ENCODE measurements at places on chromosomes 6 and 20. TPM values are rescaled to one million over a fixed set of nuclear protein-coding genes. Genes with fewer than 3 reads are reported as not detected.

DNA sequence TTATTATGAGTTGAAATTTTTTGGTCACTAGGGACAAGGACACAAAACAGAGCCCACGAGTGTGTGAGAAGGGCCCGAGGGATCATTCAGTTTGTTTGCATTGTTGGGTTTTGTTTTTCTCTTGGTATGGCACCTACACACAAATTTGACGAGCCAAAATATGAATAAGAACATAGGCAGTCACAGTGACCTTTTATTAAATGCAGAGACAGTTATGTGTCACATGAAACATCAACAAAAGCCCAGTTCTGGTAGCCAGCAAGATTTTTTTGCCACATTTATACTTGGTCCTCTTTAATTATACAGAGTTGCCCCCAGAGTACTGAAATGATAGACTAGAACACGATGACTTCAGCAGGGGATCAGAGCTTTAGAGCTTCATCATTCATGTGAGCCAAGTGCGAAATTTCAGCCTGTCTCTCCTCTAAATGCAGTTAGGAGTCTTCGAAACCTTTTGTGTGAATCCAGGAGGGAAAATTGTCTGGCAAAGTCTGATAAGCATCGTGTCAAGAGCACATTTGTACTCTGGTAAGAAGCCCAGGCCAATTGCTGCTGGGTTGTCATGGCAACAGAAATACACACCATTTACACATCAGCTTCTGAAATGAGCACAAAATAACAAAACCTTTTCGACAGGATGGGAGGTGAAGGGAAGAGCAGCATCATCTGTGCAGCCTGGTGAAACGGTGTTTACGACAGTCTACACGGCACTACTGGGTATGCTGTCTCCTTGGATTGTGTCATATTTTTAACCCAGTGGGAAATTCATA, 79.2 kb upstream of the RIPOR2 start:
- peak; percentile 71 for DNase-seq

DNA sequence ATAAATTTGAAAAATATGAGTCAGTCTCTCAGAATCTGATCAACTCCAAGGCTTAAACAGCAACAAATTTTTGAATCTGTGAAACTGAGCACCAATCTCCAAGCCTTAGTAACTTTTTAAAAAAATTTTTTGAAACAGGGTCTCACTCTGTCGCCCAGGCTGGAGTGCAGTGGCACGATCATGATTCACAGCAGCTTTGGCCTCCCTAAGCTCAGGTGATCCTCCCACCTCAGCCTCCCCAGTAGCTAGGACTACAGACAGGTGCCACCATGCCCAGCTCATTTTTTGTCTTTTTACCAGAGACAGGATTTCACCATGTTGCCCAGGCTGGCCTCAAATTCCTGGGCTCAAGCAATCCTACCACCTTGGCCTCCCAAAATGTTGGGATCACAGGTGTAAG, 207.9 kb upstream of the TCF21 start:
- DNase-seq = no peak

DNA sequence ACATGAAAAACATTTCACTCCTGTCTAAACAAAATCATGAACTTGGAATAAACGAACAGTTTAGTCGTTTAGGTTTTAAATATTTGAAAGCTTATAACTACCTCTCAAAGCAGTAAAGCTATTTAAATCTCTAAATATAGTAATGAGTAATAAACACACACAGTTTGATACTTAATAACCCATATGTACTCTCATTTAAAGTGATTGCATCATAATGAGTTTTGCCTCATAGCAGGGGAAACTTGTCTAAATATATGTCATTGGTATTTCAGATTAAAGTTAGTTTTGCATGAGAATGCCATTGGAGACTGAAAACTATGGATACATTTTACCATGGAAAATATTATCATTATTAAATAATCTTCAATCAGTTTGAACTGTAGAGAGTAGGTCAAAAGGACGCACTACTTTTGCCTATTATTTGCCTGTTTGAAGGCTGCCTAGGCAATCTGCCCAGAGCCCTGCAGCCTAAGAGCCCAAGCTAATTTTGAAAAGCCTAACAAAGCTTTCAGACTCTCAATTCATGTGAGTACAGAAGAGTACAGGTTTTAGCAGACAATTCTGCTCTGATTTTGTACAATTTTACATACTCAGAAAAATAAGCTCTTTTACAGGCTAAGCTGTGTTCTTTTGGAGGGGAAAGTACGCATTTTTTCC, 632.8 kb downstream of the HACE1 start:
- DNase-seq = no peak

- DNase-seq = no peak
Measured at GRCh38 chr6:22053391-22053997, 243.3 kb downstream of the PRL start.

- DNase-seq = no peak
Measured at GRCh38 chr20:57507477-57507876, 17.5 kb downstream of the CTCFL start.

Gene ZBTB12
- polyA plus RNA-seq = 10.9 TPM

- DNase-seq = peak; percentile 7
Measured at GRCh38 chr6:121652726-121653623, 217.5 kb downstream of the GJA1 start.

DNA sequence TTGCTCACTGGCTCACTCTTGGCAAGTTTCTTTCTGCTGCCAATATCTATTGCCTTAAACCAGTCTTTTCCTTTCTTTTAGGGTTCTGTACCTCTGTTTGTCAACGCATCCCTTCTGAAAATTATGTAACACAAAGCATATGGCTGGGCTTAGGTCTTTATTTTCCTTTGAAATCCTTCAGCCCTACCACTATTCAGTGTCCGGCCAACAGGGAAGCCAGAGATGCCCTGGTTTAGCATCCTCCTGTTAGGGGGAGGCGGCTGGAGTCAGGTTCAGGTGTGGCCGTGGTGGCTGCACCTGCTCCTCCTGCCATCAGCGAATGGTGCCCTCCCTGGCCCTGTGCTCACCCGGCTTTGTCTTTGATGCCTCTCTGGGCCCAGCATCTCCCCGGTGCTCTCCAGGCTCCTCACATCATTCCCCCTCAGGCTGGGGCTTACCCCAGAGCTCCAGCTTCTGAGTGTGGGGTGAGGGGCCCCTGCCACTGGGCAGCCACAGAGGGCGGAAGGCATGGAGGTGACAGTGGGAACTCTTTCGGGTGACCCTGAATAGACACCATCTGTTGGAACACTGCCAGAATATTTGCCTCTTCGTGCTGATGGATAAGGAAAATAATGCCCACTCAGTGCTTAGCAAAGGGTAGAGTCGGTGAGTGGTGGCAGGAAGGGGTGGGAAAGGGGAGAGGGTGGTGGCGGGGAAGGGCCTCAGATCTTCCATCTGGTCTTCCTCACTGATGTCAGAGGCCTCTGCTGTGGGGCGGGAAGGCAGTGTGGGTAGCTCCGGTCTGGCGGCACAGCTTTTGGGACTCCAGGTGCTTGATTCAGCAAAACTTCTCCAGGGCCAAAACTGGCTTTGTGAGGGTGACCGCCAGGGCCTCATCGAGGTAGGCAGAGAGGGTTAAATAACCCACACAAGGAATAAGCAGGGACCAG, 97.2 kb downstream of the DACT2 start:
- no peak for DNase-seq

- no peak for DNase-seq
Measured at GRCh38 chr6:44138717-44139350, 11.5 kb downstream of the TMEM63B start.

GRCh38 chr6:149534742-149535141, 11.1 kb downstream of the PPIL4 start:
- DNase-seq = no peak

DNA sequence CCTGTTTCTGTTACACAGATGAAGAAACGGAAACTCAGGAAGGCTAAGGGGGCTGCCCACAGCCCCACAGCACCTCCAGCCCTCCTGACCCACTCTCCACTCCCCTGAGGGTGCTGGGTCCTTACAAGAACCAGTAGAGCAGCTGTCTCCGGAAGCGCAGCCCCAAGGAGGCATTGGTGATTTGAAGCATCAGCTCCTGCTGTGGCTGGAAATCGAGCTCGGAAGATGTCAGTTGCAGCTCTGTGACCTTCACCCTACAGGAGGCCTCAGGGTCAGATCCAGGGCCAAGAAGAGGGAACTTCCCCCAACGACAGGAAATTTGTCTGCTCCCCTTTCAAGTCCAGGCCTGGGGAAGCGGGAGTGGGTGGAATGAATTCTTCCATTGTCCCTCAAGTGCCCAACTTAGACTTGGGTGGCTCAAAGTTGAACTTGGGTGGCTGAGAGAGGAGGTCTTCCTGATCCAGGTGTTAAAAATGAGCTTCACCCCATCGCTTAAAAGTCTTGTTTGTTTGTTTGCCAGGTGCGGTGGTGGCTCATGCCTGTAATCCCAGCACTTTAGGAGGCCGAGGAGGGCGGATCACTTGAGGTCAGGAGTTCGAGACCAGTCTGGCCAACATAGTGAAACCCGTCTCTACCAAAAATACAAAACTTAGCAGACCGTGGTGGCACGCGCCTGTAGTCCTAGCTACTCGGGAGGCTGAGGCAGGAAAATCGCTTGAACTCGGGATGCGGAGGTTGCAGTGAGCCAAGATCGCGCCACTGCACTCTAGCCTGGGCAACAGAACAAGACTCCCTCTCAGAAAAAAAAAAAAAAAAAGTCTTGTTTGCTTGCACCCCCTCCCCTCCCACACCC, 1.9 kb downstream of the PLTP start:
- DNase-seq = no peak

GRCh38 chr6:133205304-133205703, 35.9 kb upstream of the EYA4 start:
- DNase-seq = no peak

DNA sequence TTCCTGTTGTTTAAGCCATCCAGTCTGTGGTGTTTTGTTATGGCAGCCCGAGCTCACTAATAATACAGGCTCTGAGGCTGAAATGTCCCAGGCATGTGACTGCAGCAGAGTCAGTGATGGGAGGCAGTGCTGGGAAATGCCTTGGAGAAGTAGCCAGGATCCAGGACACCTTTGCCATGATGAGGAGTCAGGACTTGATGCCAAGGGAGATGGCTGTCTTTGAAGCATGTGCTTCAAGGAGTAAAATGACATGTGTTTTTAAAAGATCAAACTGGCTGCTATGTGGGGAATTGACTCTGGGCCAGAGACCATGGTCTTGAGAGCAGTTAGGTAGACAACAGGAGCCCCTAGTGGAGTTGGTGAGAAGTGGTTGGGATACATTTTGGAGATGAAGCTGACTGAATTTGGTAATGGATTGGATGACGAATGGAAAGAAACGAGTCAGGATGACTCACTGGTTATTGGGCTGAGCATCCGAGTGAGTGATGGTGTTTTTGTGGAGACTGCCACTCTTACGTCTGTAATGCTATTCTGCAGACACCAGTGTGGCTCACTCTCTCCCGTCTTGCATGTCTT, 322.2 kb downstream of the PLCB1 start:
- DNase-seq = no peak

DNA sequence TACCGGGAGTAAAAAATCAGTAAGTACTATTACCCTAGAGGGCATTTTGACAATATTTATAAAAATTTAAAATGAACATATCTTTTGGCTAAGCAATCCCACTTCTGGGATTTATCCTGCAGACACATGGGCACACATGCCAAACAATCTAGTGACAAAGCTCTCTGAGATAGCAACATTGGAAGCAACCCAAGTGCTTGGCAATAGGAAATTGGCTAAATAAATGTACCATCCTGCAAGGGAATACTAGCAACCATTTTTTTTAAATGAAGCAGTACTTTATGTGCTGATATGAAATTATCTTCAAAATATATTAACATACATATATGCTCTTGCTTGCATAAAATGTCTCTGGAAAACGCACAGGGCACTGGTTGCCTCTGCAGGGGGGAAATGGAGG, 133.8 kb downstream of the SNX5 start:
- no peak for DNase-seq

Gene TUBB1
- 0.67 TPM for polyA plus RNA-seq
